ENCODE measurements at places on chromosomes 2 and 18. TPM values are rescaled to one million over a fixed set of nuclear protein-coding genes. Genes with fewer than 3 reads are reported as not detected.
A peak's percentile ranks its signal among the peaks of the same experiment; 100 is the strongest.

DNA sequence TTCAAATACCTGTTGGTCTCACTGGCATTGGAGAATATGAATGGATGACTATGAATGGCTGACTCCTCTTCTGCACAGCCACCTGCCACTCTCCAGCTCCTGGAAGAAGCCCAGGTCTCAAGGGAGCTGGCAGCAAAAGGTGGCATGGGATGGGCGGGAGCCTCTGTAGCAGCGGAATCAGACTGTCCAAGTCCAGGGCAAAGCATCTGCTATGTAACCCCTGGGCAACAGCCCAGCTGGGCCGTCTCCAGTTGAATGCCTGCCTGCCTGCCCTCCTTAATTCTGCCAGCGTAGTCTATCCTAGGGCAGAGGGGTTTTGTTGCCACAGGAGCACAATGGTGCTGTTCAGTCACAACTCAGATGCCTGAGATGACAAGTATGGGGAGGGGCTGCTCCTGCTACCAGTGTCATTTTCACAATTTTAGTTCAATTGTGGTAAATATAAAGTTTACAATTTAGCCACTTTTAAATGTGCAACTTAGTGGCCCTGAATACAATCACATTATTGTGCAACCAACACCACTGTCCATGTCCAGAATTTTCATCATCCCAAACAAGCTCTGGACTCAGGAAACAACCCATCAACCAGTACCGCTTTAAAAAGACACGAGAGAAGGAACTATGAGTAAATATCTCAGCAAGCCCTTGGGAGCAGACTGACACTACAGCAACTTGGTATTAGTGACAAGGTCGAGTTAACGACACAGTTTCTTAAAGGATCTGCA lies 115.2 kb downstream of the MYO5B start:
- no peaks in the 10 kb centered on the region for H3K36me3 ChIP-seq
- H3K27me3 ChIP-seq, result no peaks in the 10 kb centered on the region
- no peak overlapping the region for H3K4me3 ChIP-seq
- DNase-seq, result peak; percentile 57
- H3K4me1 ChIP-seq, result no peaks in the 10 kb centered on the region

- H3K4me1 ChIP-seq, result no peaks in the 10 kb centered on the region
- H3K36me3 ChIP-seq, result no peaks in the 10 kb centered on the region
- no peak overlapping the region for H3K4me3 ChIP-seq
- H3K27ac ChIP-seq, result no peak overlapping the region
Observed at GRCh38 chr2:220767591-220768255, 804.4 kb downstream of the EPHA4 start.

GRCh38 chr2:159411460-159411859 lies 125.0 kb upstream of the WDSUB1 start:
- DNase-seq, result no peak
- H3K27ac ChIP-seq, result no peak overlapping the region
- no peak overlapping the region for H3K4me3 ChIP-seq
- H3K27me3 ChIP-seq, result no peaks in the 10 kb centered on the region

GRCh38 chr2:239533569-239534316 lies 132.9 kb upstream of the HDAC4 start:
- no peak for DNase-seq
- H3K27me3 ChIP-seq, result no peaks in the 10 kb centered on the region
- H3K36me3 ChIP-seq, result no peaks in the 10 kb centered on the region
- no peak overlapping the region for H3K4me3 ChIP-seq
- no peak overlapping the region for H3K27ac ChIP-seq
- no peaks in the 10 kb centered on the region for H3K4me1 ChIP-seq

- no peaks in the 10 kb centered on the region for H3K4me1 ChIP-seq
- H3K4me3 ChIP-seq, result no peak overlapping the region
- no peaks in the 10 kb centered on the region for H3K36me3 ChIP-seq
- no peak for DNase-seq
- no peaks in the 10 kb centered on the region for H3K27me3 ChIP-seq
Observed at GRCh38 chr2:61959381-61960293, 54.2 kb downstream of the COMMD1 start.

DNA sequence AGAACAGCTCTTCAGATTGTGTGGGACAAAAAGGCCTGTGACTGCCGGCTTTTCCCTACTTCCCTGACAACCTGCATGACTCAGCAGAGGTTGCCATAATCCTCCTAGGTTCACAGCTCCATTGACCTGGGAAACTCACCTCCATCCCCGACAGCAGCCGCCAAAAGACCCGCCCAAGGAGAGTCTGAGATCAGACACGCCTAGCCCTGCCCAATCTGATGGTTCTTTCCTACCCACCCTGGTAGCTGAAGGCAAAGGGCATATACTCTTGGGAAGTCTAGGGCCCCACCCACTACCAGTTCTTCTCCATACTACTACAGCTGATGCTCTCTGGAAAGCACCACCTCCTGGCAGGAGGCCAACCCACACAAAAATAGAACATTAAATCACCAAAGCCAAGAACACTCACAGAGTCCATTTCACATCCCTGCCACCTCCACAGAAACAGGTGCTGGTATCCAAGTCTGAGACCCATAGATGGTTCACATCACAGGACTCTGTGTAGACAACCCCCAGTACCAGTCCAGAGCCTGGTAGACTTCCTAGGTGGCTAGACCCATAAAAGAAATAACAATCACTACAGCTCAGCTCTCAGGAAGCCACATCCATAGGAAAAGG lies 140.6 kb downstream of the NETO1 start:
- no peak overlapping the region for H3K4me3 ChIP-seq
- no peak overlapping the region for H3K27ac ChIP-seq
- DNase-seq, result no peak
- H3K4me1 ChIP-seq, result no peaks in the 10 kb centered on the region
- no peaks in the 10 kb centered on the region for H3K36me3 ChIP-seq
- no peaks in the 10 kb centered on the region for H3K27me3 ChIP-seq

GRCh38 chr2:30436859-30437435 lies 10.1 kb upstream of the LCLAT1 start:
- no peak overlapping the region for H3K27ac ChIP-seq
- H3K27me3 ChIP-seq, result no peaks in the 10 kb centered on the region

DNA sequence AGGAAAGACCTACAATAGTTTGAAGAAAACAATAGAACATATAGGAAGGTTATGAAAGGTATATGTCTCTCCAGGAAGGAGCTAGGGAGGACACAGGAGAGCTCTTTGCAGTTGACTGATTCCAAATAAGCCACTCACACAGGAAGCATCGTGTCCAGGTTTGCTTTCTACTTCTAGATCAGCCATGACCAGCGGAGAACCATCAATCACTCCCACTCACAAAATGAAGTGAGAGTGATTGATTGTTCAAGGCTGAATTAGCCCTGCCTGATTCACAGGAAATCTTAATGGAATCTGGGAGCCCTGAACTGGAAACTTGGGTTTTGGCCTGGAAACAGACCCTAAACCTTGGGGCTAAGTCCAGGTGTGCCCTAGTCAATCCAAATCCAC lies 1292.2 kb upstream of the ZEB2 start:
- no peak overlapping the region for H3K27ac ChIP-seq
- no peak for DNase-seq
- no peaks in the 10 kb centered on the region for H3K27me3 ChIP-seq
- no peaks in the 10 kb centered on the region for H3K4me1 ChIP-seq
- H3K36me3 ChIP-seq, result no peaks in the 10 kb centered on the region

DNA sequence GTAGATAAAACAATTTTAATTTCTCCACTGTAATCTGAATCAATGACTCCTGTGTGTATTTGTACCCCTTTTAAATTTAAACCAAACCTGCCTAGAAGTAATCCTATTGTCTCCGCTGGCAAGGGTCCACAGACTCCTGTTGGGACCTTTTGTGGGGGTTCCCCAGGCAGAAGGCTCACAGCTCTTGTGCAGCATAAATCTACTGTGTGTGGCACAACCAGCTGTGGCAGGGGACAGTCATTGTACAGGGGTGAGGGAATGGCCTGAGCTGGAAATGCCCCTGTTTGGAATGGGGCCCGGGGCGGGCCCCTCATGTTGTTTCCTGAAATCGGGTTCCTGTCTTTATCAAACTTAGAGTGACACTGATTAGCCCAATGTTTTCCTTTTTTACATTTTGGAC lies 318.2 kb upstream of the FAM98A start:
- H3K4me1 ChIP-seq, result no peaks in the 10 kb centered on the region
- no peaks in the 10 kb centered on the region for H3K27me3 ChIP-seq
- no peaks in the 10 kb centered on the region for H3K36me3 ChIP-seq
- H3K4me3 ChIP-seq, result no peak overlapping the region

DNA sequence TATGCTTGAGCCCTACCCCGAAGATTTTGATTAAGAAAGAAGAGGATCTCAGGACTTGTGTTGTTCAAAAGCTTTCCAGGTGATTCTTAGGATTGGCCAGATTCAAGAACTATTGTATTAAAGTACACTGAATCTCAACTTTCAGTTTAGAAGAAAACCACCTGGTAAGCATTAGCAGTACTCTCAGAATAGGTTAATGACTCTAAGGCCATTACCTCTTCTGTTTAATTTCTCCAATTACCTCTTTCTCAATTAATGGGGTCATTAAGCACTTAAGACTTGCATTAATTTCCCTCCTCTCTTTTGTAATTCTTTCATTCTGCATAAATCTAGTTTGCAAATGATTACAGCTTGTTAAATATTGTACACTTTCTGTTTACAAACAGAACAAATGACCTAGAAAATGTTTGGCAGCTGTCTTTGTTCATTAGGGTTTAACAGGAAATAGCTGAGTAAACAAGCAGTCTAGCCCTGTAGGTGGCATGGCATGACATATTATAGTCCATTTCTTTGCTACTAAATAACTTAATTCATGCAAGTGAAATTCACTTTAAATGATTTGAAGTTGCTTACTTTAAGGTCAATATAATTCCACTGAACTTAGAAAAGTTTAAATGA lies 20.4 kb upstream of the TDRD15 start:
- DNase-seq, result no peak
- no peaks in the 10 kb centered on the region for H3K4me1 ChIP-seq
- no peaks in the 10 kb centered on the region for H3K27me3 ChIP-seq
- no peaks in the 10 kb centered on the region for H3K36me3 ChIP-seq

GRCh38 chr18:13382366-13382953 lies 163.9 kb downstream of the LDLRAD4 start:
- peak overlapping the region; percentile 80 for H3K27ac ChIP-seq
- no peaks in the 10 kb centered on the region for H3K36me3 ChIP-seq
- H3K4me3 ChIP-seq, result peak overlapping the region; percentile 37
- H3K27me3 ChIP-seq, result no peaks in the 10 kb centered on the region

- DNase-seq, result no peak
- H3K36me3 ChIP-seq, result no peaks in the 10 kb centered on the region
- no peak overlapping the region for H3K27ac ChIP-seq
- H3K27me3 ChIP-seq, result no peaks in the 10 kb centered on the region
- H3K4me3 ChIP-seq, result no peak overlapping the region
Observed at GRCh38 chr2:66733364-66733999, 298.6 kb downstream of the MEIS1 start.

- no peak overlapping the region for H3K27ac ChIP-seq
- DNase-seq, result no peak
- H3K27me3 ChIP-seq, result no peaks in the 10 kb centered on the region
- no peaks in the 10 kb centered on the region for H3K36me3 ChIP-seq
- no peak overlapping the region for H3K4me3 ChIP-seq
Observed at GRCh38 chr2:95761556-95761955, 169.8 kb downstream of the TRIM43 start.

DNA sequence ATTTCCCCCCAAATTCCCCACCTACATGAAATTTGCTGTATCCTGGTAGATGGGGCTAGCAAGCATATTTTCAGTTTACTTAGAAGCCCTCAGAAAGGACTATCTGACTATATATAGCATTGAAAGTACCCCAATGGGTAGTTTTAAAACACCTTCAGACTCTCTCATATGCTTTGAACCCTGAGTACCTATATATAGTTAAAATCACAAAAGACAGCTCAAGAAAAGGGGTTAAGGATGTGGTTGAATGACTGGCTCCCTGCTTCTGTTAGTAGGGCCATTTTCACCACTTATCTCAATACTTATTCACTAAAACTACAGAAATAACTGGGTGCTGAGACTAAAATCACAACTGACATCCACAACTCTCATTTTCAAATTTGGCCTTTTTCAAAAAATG lies 18.5 kb downstream of the WDPCP start:
- no peaks in the 10 kb centered on the region for H3K4me1 ChIP-seq
- no peaks in the 10 kb centered on the region for H3K36me3 ChIP-seq
- H3K27ac ChIP-seq, result no peak overlapping the region
- DNase-seq, result no peak
- H3K27me3 ChIP-seq, result no peaks in the 10 kb centered on the region
- no peak overlapping the region for H3K4me3 ChIP-seq

- H3K27me3 ChIP-seq, result no peaks in the 10 kb centered on the region
- peak overlapping the region; percentile 79 for H3K27ac ChIP-seq
- peak overlapping the region; percentile 70 for H3K4me3 ChIP-seq
- no peaks in the 10 kb centered on the region for H3K36me3 ChIP-seq
- no peak for DNase-seq
Observed at GRCh38 chr2:170771421-170771937, 1.3 kb downstream of the ERICH2 start.

DNA sequence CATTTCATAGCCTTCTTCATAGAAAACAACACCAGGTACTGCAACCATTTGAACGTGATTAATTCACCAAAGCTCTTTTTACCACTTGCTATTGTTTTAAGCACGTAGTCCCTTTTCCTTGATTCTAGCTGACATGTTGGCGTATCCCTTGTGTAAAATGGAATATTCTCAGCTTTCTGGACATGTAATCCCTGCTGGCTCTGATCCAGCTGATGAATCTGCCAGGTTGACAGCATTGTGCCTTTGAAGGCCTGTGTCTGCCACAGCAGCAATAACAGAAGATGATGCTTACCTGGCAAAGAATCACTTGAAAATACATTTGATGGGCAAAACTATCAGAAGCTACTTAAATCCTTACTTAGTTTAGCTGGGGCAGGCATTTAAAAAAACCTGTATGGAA lies 81.0 kb upstream of the CCDC150 start:
- no peaks in the 10 kb centered on the region for H3K36me3 ChIP-seq
- H3K4me3 ChIP-seq, result no peak overlapping the region
- H3K27me3 ChIP-seq, result no peaks in the 10 kb centered on the region
- no peaks in the 10 kb centered on the region for H3K4me1 ChIP-seq
- no peak overlapping the region for H3K27ac ChIP-seq

GRCh38 chr2:39160982-39161381 lies 40.1 kb upstream of the SOS1 start:
- H3K27me3 ChIP-seq, result no peaks in the 10 kb centered on the region
- no peaks in the 10 kb centered on the region for H3K4me1 ChIP-seq
- DNase-seq, result no peak
- H3K4me3 ChIP-seq, result no peak overlapping the region

- no peak for DNase-seq
- no peaks in the 10 kb centered on the region for H3K36me3 ChIP-seq
- H3K27me3 ChIP-seq, result no peaks in the 10 kb centered on the region
- no peaks in the 10 kb centered on the region for H3K4me1 ChIP-seq
- no peak overlapping the region for H3K4me3 ChIP-seq
- H3K27ac ChIP-seq, result no peak overlapping the region
Observed at GRCh38 chr2:161146209-161146775, 13.9 kb upstream of the TANK start.

- H3K4me1 ChIP-seq, result peaks cover 31% of the 10 kb centered on the region
- DNase-seq, result no peak
- H3K36me3 ChIP-seq, result no peaks in the 10 kb centered on the region
- no peaks in the 10 kb centered on the region for H3K27me3 ChIP-seq
Observed at GRCh38 chr2:109339519-109339966, 210.5 kb downstream of the SH3RF3 start.

The FBXO15 gene
- 4.2 TPM for total RNA-seq

The IL1R2 gene
- total RNA-seq, result 23.3 TPM

The BUB1 gene
- total RNA-seq, result 4.8 TPM

The C1GALT1C1L gene
- total RNA-seq, result 0.44 TPM
